Activated CD4-positive, alpha-beta T cell treated with anti-CD3 and anti-CD28 coated beads, Interleukin-2, amount 50 U/mL, for 4 hours (primary cell): ENCODE measurements at places on chromosomes 4 and X.
A peak's percentile ranks its signal among the peaks of the same experiment; 100 is the strongest.

- DNase-seq = no peak
Measured at GRCh38 chrX:12701628-12702027, 89.6 kb upstream of the PRPS2 start.

GRCh38 chr4:39626261-39626660 is 12.4 kb downstream of the SMIM14 start:
- no peak for DNase-seq

GRCh38 chrX:152997337-152997736 is 3.4 kb upstream of the PNMA5 start:
- no peak for DNase-seq

- no peak for DNase-seq
Measured at GRCh38 chr4:156754832-156755570, 216.6 kb downstream of the PDGFC start.

- DNase-seq = no peak
Measured at GRCh38 chr4:118751629-118752323, 66.6 kb downstream of the METTL14 start.

DNA sequence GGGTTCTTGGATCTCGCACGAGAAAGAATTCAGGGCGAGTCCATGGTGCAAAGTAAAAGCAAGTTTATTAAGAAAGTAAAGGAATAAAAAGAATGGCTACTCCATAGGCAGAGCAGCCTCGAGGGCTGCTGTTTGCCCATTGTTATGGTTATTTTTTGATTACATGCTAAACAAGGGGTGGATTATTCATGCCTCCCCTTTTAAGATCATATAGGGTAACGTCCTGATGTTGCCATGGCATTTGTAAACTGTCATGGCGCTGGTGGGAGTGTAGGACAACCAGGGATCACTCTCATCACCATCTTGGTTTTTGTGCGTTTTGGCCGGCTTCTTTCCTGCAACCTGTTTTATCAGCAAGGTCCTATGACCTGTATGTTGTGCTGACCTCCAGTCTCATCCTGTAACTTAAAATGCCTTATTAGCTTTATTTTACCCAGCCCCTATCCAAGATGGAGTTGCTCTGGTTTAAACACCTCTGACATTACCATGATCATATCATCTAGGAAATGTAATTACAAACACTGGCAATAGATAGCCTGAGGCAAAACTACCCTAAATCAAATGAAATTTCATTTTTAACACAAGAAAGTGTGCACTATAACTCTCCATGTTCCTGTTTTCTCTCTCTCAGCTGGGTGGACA is 94.3 kb upstream of the ATXN3L start:
- DNase-seq = no peak

- DNase-seq = no peak
Measured at GRCh38 chr4:54668014-54668611, 10.4 kb downstream of the KIT start.

- no peak for DNase-seq
Measured at GRCh38 chr4:121278811-121279368, 101.9 kb downstream of the QRFPR start.

GRCh38 chr4:189124149-189124758 is 816.4 kb upstream of the FRG1 start:
- DNase-seq = no peak

DNA sequence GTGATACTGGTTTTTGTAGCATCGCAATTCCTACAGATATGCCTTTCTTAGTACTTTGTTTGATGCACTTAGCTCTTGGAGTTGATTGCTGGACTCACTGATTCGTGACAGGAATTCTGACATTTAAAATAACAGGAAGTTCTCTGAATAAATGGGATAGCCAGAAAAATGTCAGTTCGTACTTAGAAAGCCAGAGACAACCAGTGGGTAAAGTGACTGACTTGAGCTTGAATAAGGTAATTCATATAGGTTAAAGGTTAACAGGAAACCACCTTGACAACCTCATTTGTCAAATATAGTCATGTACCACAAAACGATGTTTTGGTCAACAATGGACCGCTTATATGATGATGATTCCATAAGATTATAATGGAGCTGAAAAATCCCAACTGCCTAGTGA is 181.4 kb downstream of the RPA4 start:
- DNase-seq = no peak

GRCh38 chr4:159267869-159268285 is 165.0 kb downstream of the RAPGEF2 start:
- no peak for DNase-seq

DNA sequence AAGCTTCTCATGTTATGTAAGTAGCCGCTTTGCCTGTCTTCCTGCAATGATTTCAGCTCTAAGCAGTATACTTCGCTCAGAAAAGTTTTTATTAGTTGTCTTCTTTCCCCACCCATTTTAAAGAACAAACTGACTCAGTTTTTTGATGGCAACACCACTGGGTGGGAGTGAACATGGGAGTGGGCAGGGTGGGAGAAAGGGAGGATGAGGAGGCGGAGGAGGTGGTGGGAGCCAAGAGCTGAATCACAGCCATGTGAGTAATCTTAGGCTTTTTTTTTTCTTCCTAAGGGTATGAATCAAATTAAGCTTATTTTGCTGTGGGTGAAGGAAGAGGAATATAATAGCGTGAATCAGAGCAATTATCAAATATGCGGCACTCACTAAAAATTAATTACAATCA is 574.3 kb upstream of the DIPK2B start:
- peak; percentile 42 for DNase-seq

- no peak for DNase-seq
Measured at GRCh38 chr4:169437299-169438047, 166.7 kb upstream of the SH3RF1 start.

- no peak for DNase-seq
Measured at GRCh38 chrX:39002466-39002865, 201.2 kb downstream of the MID1IP1 start.

- no peak for DNase-seq
Measured at GRCh38 chrX:77668391-77669237, 117.4 kb downstream of the ATRX start.

GRCh38 chr4:37670249-37670648 is 15.9 kb downstream of the RELL1 start:
- DNase-seq = no peak

GRCh38 chrX:107451731-107452130 is 2.3 kb downstream of the FRMPD3 start:
- no peak for DNase-seq

- DNase-seq = no peak
Measured at GRCh38 chr4:78796526-78796925, 20.4 kb downstream of the BMP2K start.

DNA sequence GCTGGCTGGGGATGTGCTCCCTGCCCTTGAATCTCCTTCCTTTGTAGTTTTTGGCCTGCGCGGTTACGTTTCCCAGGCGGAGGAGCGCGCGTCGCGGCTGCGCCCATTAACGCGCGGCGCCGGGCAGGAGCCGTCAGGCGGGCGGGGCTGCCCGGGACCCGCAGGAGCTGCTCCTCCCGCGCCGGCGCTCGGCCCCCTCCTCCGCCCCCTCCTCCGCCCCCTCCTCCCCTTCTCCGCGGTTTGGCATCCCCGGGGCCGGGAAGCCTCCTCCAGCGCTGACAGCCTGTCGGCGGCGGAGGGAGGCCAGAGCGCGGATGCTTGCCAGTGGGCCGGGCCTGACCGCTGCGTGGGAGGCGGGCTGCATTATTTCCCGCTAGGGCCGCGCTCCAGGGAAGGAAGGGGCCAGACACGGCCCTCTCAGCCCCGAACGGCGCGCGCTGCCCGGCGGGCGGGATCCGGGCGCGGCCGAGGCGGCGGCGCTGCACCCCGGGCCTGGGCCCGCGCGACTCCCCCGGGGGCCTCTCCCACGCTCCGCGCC is at the start of gene DCLK2:
Gene DCLK2 (plus strand): TSS at position 405 of the 538 bp plus-strand sequence. CDS start 583 bp downstream, outside the sequence.
- DNase-seq = no peak

GRCh38 chr4:132001542-132001941 is 1147.6 kb upstream of the PCDH10 start:
- DNase-seq = no peak

GRCh38 chr4:189828081-189828697 is 112.5 kb upstream of the FRG1 start:
- DNase-seq = no peak

- DNase-seq = no peak
Measured at GRCh38 chr4:27662426-27662825, 801.8 kb downstream of the STIM2 start.

DNA sequence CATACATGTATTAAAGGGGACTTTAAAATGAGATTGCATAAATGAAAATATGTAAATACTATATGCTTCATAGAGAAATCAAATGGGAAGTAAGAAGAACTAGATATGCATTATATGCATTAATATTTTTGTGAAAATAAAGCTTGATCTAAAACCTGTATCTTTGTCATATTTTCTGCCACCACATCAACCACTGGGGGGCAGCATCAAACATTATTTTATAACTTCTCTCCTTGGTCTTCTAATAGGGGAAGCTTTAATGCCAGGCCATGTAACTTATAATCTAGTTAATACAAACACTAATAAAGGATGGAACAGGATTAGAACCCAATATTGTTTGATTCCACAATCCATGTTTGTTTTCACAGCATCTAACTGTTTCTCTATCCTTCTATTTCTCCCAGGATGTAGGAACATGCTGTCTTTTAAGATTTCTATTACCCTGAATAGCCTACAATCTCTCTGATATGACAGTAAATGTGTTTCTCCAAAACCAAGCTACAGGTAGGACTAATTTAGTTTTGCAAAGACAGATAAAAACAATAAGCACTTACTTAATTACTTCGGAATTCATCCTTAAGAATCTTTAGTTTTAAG is 10.0 kb downstream of the QRFPR start:
- peak; percentile 6 for DNase-seq

- DNase-seq = no peak
Measured at GRCh38 chr4:129821963-129822362, 726.0 kb downstream of the C4orf33 start.
